Right lobe of liver (tissue), 6 donors: ENCODE measurements at places on chromosomes 7 and 10. TPM values are rescaled to one million over a fixed set of nuclear protein-coding genes. Genes with fewer than 3 reads are reported as not detected.
A peak's percentile ranks its signal among the peaks of the same experiment; 100 is the strongest.

The TAF3 gene
- total RNA-seq, result 3.4 TPM

The TMEM176B gene
- total RNA-seq, result 852 TPM

The FRMD4A gene
- total RNA-seq, result 15.1 TPM

The MMP21 gene
- 0.14 TPM for total RNA-seq

The CREM gene
- total RNA-seq, result 24.2 TPM

- H3K4me1 ChIP-seq, result no peaks in the 10 kb centered on the region
- no peaks in the 10 kb centered on the region for H3K27me3 ChIP-seq
- H3K4me3 ChIP-seq, result no peak overlapping the region
- no peak overlapping the region for H3K27ac ChIP-seq
- DNase-seq, result no peak
- H3K36me3 ChIP-seq, result no peaks in the 10 kb centered on the region
These were observed 25.4 kb upstream of the CALU start for GRCh38 chr7:128713794-128714193.

DNA sequence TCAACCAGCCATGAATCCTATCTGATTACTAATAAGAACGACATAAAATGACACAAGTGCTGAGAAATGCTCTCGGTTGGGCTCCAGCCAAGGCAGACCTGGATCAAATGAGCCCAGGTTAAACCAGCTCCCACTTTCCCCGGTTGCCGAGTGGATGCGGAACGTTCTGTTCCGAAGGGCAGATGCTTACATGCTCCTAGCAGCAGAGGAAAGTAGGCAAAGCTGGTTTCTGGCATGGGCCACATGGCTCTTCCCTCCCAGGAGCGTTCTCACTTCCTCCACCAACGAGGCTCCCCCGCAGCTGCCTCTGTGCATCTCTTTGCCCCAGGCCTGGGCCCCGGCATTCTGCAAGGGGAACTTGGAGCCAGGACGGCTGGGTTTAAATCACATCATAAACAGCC lies 61.8 kb upstream of the SDK1 start:
- no peaks in the 10 kb centered on the region for H3K4me1 ChIP-seq
- no peak overlapping the region for H3K4me3 ChIP-seq
- H3K36me3 ChIP-seq, result no peaks in the 10 kb centered on the region
- no peaks in the 10 kb centered on the region for H3K27me3 ChIP-seq
- DNase-seq, result no peak
- no peak overlapping the region for H3K27ac ChIP-seq

GRCh38 chr7:156034397-156034796 lies 222.1 kb upstream of the SHH start:
- no peak for DNase-seq
- no peak overlapping the region for H3K4me3 ChIP-seq
- no peak overlapping the region for H3K27ac ChIP-seq
- H3K36me3 ChIP-seq, result no peaks in the 10 kb centered on the region
- no peaks in the 10 kb centered on the region for H3K27me3 ChIP-seq
- no peaks in the 10 kb centered on the region for H3K4me1 ChIP-seq

- no peaks in the 10 kb centered on the region for H3K4me1 ChIP-seq
- no peak overlapping the region for H3K27ac ChIP-seq
- H3K36me3 ChIP-seq, result no peaks in the 10 kb centered on the region
- no peaks in the 10 kb centered on the region for H3K27me3 ChIP-seq
- no peak overlapping the region for H3K4me3 ChIP-seq
These were observed 90.7 kb upstream of the RAB18 start for GRCh38 chr10:27413387-27413786.

- H3K36me3 ChIP-seq, result no peaks in the 10 kb centered on the region
- no peaks in the 10 kb centered on the region for H3K27me3 ChIP-seq
- H3K4me1 ChIP-seq, result no peaks in the 10 kb centered on the region
- no peak overlapping the region for H3K4me3 ChIP-seq
- no peak overlapping the region for H3K27ac ChIP-seq
These were observed 455.8 kb downstream of the TFEC start for GRCh38 chr7:115574681-115575291.

DNA sequence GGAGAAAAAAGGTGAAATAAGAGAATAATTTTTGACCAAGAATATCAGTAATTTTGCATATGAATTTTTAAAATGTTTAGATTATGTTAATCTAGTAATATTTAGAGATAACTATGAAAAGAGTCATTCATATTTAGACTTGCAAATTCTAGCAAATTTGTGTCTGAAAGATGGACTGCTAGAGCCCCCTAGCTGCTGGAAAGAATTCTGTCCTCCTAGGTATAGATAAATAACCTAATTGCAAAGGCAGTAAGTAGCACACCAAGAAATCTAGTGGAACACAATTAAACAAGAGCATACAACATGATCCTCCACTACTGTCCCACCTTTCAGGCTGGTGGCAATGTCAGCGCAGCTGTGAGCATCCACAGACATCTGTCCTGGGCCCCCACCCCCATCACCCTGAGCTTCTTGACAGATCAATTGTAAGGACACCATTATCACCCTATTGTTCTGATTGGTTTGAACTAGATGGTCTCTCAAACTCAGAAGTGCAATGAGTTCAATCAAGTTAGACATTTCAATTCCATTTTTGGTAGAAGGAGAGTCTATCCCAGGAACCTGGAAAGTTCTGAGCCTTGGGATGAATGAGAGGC lies 15.0 kb upstream of the GFRA1 start:
- H3K4me1 ChIP-seq, result no peaks in the 10 kb centered on the region
- no peak overlapping the region for H3K4me3 ChIP-seq
- no peak overlapping the region for H3K27ac ChIP-seq
- DNase-seq, result no peak
- no peaks in the 10 kb centered on the region for H3K27me3 ChIP-seq
- H3K36me3 ChIP-seq, result no peaks in the 10 kb centered on the region

- peaks cover 12% of the 10 kb centered on the region for H3K4me1 ChIP-seq
- peak overlapping the region; percentile 84 for H3K4me3 ChIP-seq
- H3K27ac ChIP-seq, result no peak overlapping the region
- H3K27me3 ChIP-seq, result no peaks in the 10 kb centered on the region
- no peaks in the 10 kb centered on the region for H3K36me3 ChIP-seq
These were observed 972 bp downstream of the ORC5 start for GRCh38 chr7:104206841-104207240.

- no peaks in the 10 kb centered on the region for H3K27me3 ChIP-seq
- H3K4me3 ChIP-seq, result no peak overlapping the region
- H3K27ac ChIP-seq, result no peak overlapping the region
- no peaks in the 10 kb centered on the region for H3K4me1 ChIP-seq
These were observed 300.4 kb downstream of the AHR start for GRCh38 chr7:17598846-17599245.

DNA sequence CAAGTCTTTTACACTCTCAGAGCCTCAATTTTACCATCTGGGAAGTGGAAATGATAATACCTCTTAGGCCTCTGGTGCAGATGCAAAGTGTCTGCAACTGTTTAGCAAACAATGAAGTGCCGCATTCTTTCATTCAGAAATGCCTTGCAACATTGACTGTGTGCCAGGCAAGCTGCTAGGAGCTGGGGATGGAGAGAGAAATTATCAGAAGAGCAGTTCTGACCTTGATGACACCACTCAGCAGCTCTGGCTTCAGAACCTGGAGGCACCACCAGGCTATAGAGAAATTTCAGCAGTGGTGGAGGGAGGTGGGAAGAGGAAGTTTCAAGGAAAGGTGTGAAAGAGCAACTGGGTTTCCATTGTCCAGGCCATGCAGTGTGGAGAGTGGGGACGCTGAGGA lies 78.1 kb upstream of the HABP2 start:
- H3K4me1 ChIP-seq, result no peaks in the 10 kb centered on the region
- no peak overlapping the region for H3K27ac ChIP-seq
- no peak overlapping the region for H3K4me3 ChIP-seq
- no peak for DNase-seq
- no peaks in the 10 kb centered on the region for H3K27me3 ChIP-seq

GRCh38 chr7:36227223-36227622 lies 74.2 kb downstream of the EEPD1 start:
- no peaks in the 10 kb centered on the region for H3K27me3 ChIP-seq
- DNase-seq, result no peak
- H3K4me1 ChIP-seq, result no peaks in the 10 kb centered on the region
- no peak overlapping the region for H3K27ac ChIP-seq
